ENCODE measurements at places on chromosomes 1 and 21.

GRCh38 chr1:43363283-43363934 is 4.4 kb downstream of the ELOVL1 start:
- DNase-seq = no peak
- H3K4me3 ChIP-seq = no peak overlapping the region
- H3K27ac ChIP-seq = peak overlapping the region; percentile 11
- H3K36me3 ChIP-seq = peaks cover 44% of the 10 kb centered on the region

DNA sequence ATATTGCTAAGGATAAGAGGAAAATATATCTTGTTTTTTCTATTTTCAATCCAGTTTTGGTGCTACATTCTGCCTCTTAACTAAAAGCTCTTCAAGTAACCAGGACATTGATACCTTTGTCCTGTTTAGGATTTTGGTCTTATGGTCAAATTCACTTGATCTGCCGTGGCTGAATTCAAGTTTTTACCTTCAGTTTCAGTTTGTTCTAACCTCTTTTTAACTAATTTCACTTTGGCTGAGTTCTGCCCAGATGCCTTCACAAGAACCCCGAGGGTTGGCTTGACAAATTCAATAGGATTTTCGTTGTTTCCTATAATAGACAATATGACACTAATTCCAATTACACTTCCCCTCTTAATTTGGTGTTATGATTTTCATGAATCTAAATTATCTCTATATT is 84.5 kb upstream of the C1orf21 start:
- no peak for DNase-seq
- H3K27me3 ChIP-seq = peaks cover 4% of the 10 kb centered on the region
- no peaks in the 10 kb centered on the region for H3K36me3 ChIP-seq
- H3K4me3 ChIP-seq = no peak overlapping the region

- H3K36me3 ChIP-seq = no peaks in the 10 kb centered on the region
- H3K27me3 ChIP-seq = no peaks in the 10 kb centered on the region
- H3K4me1 ChIP-seq = peaks cover 37% of the 10 kb centered on the region
- no peak for DNase-seq
These were observed 22.4 kb upstream of the SLAMF1 start for GRCh38 chr1:160669276-160669675.

DNA sequence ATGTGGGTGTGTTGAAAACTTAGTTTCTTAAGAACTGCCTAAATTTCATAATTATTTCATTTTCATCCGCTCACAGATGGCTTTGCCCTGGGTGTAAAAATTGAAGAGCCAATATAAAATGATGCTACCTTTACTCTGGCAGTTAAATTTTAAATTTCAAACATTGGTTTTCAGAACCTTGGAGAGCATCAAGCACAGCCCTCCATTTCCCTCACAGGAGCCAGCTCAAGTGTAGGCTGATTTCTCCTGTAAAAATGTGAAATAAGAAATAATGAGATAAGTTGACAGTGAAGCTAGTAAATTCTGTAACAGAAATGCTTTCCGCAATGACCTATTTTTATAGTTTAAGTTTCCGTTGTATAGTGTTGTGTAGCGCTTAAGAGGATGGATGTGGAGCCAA is 53.9 kb upstream of the AKT3 start:
- no peak for DNase-seq
- peaks cover 5% of the 10 kb centered on the region for H3K27me3 ChIP-seq

DNA sequence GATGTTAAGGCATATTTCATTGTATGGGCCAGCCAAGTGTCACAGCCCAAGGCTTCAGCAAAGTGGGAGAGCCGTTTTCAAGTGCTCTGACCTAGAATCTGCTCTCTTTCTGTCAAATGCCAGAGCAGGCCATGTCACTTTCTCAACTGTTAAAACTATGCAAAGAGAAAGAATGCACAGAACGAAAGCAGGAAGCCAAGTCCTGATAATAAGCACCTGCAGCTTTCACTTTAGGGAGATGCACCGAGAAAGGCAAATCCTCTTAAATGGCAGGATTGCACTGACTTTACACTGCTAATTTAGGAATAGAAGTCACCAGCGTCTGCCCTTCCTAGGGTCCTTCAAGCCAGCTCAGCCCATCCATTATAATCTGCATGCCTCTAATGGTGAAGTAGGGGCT is 49.2 kb upstream of the NTPCR start:
- H3K4me1 ChIP-seq = peaks cover 17% of the 10 kb centered on the region
- peaks cover 25% of the 10 kb centered on the region for H3K27me3 ChIP-seq
- H3K4me3 ChIP-seq = no peak overlapping the region
- H3K27ac ChIP-seq = no peak overlapping the region
- no peak for DNase-seq

DNA sequence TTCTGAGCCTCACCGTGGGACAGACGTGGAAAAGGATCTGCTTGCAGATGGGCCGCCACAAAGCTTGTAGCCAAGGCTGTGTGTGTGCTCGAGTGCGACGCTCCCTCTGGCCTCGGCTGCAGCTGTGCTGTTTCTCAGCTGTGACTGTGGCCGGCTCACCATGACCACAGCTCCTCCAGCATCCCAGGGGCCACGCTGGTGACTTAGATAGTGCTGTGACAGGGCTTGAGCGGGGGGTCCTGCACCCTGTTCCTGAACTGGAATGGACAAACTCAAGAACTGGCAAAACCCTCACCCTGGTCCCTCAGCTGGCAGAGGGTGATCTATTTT is 17.4 kb upstream of the ACTRT2 start:
- no peaks in the 10 kb centered on the region for H3K27me3 ChIP-seq
- no peak for DNase-seq
- no peaks in the 10 kb centered on the region for H3K36me3 ChIP-seq
- H3K4me3 ChIP-seq = no peak overlapping the region
